Dorsolateral prefrontal cortex (tissue), 122 donors: ENCODE measurements at places on chromosomes 7 and 10.

DNA sequence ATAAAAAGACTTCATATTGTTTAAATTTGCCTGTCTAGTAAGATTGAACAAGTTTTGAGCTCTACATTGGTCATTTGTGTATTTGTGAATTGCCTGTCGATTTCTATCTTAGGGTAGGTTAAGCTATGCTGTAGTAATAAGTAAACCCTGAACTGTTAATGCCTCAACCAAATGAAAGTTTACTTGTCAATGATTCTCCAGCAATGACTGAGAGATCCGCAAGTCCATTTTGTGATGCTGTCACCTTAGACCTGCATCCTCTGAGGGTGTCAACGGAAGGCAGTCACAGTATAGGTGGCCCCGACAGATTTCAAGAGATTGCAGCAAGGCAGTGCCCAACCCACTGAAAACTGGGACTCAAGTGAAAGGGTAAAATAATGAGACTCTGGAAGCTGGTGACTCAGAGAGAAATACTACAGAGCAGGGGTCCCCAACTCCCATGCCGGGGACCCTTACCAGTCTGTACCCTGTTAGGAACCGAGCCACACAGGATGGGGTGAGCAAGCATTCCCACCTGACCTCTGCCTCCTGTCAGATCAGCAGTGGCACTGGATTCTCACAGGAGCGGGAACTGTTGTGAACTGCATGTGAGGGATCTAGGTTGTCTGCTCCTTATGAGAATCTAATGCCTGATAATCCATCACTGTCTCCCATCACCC lies 10.8 kb upstream of the PHYH start:
- DNase-seq: no peak

DNA sequence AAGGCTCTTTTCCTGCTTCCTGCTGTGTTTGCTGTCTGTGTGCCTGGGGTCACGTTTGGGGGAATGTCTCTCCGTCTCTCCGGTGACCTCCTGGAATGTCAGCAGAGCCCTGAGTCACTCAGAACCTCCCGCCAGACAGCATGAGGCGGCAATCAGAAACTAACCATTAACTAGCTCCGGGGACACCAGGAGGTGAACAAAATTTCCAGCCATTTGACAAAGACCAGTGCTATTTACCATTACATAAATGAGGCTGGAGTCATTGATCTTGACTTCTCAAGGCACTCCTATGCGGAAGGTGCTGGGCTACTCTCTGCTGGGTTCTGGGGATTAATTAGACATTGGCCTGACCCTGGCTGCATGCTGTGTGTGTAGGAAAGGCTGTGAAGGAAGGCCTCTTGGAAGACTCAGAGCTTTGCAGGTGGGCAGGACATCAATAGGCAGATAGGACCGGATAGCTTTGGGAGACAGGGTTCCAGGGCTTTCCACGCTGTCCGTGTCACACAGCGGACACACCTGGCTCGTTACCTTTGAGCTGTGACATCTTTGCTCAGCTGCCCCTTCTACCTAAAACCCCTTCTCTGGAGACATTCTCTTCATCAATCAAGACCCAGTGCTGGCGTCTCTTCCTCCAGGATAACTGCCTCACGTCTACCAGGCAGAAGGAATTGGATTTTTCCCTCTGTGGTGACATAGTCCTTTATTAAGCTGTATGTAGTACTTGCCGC lies 77.0 kb downstream of the PFKFB3 start:
- DNase-seq: no peak

DNA sequence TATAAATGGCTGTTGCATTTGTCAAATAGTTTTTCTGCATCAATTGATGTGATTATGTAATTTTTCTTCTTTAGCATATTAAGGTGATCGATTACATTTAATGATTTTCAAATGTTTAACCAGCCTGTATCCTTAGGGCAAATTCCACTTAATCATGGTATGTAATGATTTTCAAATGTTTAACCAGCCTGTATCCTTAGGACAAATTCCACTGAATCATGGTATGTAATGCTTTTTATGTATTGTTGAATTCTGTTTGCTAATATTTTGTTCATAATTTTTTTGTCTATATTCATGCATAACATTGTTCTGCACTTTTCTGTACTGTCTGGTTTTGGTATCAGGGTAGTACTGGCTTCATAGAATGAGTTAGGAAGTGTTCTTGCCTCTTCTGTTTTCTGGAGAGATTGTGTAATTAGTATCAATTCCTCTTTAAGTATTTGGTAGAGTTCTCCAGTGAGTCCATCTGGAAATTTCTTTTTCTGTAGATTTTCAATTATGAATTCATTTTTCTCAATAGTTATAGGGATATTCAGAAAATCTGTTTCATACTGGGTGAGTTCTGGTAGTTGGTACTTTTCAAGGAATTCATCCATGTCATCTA lies 393.2 kb upstream of the FOXK1 start:
- DNase-seq: no peak

DNA sequence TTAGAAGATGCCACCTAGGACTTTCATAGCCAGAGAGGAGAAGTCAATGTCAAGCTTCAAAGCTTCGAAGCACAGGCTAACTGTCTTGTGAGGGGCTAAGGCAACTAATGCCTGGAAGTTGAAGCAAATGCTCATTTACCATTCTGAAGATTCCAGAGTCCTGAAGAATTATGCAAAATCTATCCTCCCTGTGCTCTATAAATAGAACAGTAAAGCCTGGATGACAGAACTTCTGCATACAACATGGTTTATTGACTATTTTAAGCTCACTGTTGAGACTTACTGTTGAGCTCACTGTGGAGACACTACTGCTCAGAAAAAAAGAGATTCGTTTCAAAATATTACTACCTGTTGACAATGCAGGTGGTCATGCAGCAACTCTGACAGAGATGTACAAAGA lies 28.6 kb downstream of the TNS3 start:
- no peak for DNase-seq

GRCh38 chr10:16787361-16787791 lies 29.8 kb downstream of the RSU1 start:
- DNase-seq: no peak

GRCh38 chr7:668139-668931 lies 58.2 kb upstream of the DNAAF5 start:
- DNase-seq: no peak

DNA sequence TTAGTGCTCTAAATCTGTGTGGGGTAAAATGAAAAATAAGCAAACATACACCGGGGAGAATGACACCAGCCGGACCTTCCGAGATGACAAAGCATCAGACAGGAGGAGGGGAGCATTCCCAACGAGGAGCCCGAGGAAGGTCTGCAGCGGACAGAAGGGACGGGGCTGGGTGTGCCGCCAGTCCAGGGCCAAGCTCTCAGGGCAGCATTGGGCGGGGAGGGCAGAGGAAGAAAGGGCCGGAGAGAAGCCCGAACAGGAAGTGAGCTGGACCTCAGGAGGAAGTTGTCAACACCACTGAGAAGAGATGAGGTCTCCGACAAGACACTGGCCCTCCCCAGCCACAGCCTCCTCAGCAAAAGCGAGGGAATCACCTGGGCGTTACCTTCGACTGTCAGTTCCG lies 182.6 kb upstream of the RNF32 start:
- DNase-seq: no peak

DNA sequence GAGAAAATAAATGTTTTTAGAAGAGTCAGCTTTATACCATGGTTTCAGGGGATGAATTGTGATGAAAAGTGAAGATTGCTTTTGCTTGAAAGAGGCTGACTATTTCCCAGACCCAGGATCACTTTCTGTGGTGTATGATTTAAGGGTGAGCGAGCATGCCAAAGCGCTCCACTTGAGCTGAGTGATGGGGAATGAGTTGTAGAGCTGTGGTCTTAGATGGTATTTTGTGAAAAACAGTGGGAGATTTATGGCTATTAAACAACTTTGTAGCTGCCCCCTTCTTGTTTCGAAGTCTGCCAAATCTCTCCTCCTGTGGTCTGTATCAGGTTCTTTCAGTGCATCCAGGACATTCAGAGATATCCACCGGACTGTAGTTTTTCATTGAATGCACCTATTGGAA lies 888.2 kb downstream of the LRMDA start:
- DNase-seq: no peak

- DNase-seq: no peak
These were observed 1.1 kb downstream of the DEPP1 start for GRCh38 chr10:44977287-44978212.

DNA sequence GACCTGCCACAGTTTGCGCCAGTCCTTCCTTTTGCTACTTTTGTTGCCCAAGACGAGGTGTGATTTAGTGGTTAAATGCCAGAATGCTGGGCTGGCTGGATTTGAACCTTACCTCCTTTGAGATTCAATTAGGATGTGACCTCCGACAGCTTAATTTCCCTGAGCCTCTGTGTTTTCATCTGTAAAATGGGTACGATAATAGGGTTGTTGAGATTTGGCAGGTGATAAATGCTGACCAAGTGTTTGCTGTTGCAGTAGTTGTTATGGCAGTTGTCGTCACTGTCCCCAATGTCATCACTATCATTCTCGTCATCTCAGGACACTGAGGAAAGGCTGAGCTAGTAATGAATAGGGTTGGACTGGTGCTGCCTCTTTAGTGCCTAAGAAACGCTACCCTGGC lies 61.1 kb downstream of the GRK5 start:
- no peak for DNase-seq

- no peak for DNase-seq
These were observed 11.0 kb downstream of the PDGFA start for GRCh38 chr7:508461-509170.

- no peak for DNase-seq
These were observed 10.1 kb downstream of the CALHM2 start for GRCh38 chr10:103442031-103442461.

- no peak for DNase-seq
These were observed 130.1 kb downstream of the TNS3 start for GRCh38 chr7:47451851-47452205.

DNA sequence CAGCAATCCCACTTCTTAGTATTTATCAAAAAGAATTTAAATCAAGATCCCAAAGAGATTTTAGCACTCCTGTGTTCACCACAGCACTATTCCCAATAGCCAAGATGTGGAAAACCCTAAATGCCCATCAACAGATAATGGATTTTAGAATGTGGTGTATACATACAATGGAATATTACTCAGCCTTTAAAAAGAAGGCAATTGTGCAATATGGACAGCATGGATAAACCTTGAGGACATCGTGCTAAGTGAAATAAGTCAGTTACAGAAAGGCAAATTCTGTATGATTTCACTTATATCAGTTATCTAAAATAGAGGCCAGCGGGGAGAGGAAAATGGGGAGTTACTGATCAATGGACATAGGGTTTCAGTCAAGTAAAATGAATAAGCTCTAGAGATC lies 66.9 kb downstream of the CABCOCO1 start:
- DNase-seq: no peak
